ENCODE measurements at places on chromosomes 7 and 10.

- no peak for DNase-seq
Measured at GRCh38 chr10:123458933-123459332, 207.2 kb upstream of the GPR26 start.

DNA sequence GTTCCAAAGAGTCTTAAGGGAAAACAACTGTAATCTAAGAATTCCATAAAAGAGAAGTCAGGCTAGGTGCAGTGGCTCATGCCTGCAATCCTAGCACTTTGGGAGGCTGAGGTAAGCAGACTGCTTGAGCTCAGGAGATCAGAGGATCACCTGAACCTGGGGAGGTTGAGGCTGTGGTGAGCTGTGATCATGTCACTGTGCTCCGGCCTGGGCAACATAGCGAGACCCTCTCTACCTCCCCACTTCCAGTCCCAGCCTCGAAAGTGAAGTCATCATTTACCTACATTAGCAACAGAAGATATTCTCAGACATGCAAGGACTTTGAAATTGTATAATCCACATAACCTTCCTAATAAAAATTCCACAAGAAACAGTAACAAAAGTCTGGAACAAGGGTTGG is 129.8 kb upstream of the DNAJB12 start:
- no peak for DNase-seq

- DNase-seq: peak; percentile 46
Measured at GRCh38 chr7:106041140-106041717, 70.9 kb downstream of the SYPL1 start.

DNA sequence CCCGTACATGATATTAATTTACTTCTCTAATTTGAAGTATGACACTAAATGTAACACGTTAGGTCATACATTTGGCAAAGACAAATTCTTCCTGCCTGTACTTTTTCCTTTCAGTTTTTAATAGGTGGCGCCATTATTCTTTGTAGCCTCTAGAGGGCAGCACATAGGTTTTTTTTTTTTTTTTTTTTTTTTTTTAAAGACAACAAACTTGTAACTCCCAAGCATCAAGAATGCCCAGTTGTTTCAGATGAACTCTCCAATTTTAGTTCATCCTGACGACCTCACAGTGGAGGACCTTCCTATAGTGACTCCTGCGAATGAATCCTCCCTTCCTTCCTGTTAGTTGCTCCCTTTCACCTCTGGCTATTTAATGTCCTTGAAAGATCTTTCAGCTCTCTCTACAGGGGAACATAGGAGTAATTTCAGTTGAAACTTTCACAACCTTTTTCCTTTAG is 139.3 kb upstream of the HDAC9 start:
- no peak for DNase-seq

DNA sequence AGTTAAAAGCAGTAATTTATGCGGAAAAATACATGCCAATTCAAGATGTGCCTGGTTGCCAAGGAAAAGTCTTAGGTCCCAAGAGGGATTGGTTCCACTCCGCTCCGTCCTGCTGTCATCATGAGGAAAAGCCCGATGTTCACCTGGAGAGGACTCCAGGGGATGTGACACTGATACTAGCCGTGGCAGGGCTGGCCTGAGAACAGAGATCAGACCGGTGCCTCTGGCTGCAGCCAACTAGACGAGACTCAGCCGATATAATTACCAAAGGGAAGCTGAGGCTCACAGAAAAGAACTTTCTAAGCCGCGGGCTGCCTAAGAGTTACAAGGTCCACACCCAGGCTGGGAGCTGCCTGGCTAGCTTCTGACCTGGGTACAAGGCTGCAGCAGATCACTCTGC is 81.3 kb upstream of the UNC5B start:
- DNase-seq: no peak

- no peak for DNase-seq
Measured at GRCh38 chr7:112211348-112211907, 4.9 kb downstream of the ZNF277 start.

- DNase-seq: no peak
Measured at GRCh38 chr10:8163824-8164223, 109.3 kb downstream of the GATA3 start.

GRCh38 chr7:21253740-21254687 is 173.9 kb upstream of the SP4 start:
- DNase-seq: peak; percentile 14

DNA sequence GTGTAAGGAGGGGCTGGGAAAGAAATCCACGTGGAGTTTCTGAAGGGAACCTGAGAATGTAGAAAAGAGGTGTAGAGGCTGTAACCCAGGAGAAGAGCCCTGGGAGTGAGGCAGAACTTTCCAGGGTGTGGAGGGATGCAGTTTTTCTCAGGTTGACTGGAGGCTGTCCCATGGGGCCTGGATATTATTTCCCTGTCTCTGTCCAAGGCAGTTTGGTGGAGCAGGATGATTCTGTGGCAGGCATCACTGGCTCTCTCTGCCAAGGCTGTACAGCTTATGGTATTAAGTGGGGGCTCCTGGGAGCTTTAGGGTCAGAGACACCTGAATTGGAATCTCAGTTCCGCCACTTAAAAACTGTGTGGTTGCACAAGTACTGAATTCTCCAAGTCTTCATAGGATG is 81.6 kb downstream of the CHN2 start:
- DNase-seq: no peak

DNA sequence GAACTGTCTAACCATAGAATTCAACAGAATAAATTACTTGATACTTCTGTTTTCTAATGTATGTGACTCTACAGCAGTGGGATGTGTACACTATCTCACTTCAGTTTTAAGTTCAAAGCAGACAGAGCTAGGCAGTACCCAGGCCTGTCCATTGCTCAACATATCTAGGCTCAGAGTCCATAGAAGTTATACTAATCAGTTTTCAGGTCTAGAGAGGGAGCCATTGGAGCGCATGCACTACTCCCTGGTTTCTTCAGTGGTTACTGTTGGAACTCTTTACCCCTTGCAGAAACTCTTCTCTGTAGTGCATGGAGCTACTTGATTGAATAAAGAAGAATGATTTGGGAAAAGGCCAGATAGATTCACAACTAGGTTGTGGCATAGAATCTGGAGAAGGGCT is 4.4 kb downstream of the CD36 start:
- no peak for DNase-seq

DNA sequence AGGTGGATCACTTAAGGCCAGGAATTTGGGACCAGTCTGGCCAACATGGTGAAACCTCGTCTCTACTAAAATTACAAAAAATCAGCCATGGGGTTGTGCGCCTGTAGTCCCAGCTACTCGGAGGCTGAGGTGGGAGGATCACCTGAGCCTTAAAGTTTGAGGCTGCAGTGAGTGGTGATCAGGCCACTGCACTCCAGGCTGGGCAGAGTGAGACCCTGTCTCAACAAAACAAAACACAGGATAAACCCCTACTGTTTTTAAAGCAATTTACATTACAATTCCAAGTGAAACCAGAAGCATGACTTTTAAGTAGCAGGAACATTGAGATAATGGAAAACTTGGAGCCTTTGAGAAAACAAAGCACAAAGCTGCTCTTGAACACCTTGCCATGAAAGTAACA is 92.4 kb upstream of the BTBD16 start:
- no peak for DNase-seq

- no peak for DNase-seq
Measured at GRCh38 chr7:156576216-156577058, 64.1 kb upstream of the RNF32 start.
